Osteoblast (primary cell): ENCODE measurements at places on chromosomes 1 and 21. TPM values are rescaled to one million over a fixed set of nuclear protein-coding genes. Genes with fewer than 3 reads are reported as not detected.
A peak's percentile ranks its signal among the peaks of the same experiment; 100 is the strongest.

- no peak overlapping the region for H3K4me3 ChIP-seq
- H3K27me3 ChIP-seq, result no peaks in the 10 kb centered on the region
- no peak for DNase-seq
- no peaks in the 10 kb centered on the region for H3K4me1 ChIP-seq
- no peaks in the 10 kb centered on the region for H3K36me3 ChIP-seq
Observed at GRCh38 chr1:106232128-106232527, 824.3 kb upstream of the PRMT6 start.

GRCh38 chr1:200448034-200448762, 38.4 kb upstream of the ZNF281 start:
- H3K27ac ChIP-seq, result no peak overlapping the region
- H3K4me1 ChIP-seq, result peaks cover 5% of the 10 kb centered on the region
- H3K27me3 ChIP-seq, result no peaks in the 10 kb centered on the region
- H3K36me3 ChIP-seq, result no peaks in the 10 kb centered on the region
- no peak for DNase-seq
- H3K4me3 ChIP-seq, result no peak overlapping the region

DNA sequence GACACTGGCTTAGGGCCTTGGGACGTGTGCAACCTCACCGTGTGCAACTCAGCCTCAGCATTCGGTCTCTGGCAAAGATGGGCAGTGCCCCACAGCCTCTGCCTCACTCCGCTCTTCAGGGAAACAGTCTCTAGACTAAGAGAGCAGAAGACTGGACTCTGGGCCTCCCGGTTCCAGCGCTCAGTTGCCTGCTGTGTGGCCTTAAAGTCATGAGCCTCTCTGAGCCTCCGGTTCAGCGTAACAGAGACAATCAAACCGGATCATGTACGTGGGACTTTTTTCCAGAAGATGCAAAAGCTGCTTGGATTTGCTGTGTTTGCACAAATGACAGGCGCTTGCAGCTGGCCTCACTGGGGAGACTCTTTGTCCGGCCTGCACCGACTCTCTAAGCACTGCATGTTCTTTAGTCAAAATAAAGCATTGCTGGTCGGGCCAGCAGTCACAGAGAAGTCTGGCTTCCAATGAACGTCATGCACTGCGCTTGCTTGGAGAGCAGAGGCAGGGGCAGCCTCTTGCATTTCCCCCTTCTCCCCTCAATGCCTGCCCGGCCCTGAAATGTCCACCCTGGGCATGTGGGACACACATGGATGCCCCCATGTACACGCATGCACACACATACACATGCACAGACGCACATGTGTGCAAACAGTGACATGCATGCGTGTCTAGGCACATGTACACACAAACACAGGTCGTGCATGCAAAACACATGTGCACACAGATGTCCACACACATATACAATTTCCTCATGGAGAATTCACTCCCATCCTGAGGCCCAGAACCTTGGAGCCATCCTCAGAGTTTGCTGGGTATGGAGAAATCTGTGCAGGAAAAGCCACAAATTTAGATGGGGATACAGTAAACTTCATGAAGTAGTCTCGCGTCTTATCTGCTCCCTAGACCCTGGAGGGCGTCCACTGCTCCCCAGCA, 152.4 kb downstream of the PRDM16 start:
- peaks cover 7% of the 10 kb centered on the region for H3K27me3 ChIP-seq
- DNase-seq, result no peak
- no peak overlapping the region for H3K4me3 ChIP-seq
- H3K36me3 ChIP-seq, result no peaks in the 10 kb centered on the region
- no peak overlapping the region for H3K27ac ChIP-seq

DNA sequence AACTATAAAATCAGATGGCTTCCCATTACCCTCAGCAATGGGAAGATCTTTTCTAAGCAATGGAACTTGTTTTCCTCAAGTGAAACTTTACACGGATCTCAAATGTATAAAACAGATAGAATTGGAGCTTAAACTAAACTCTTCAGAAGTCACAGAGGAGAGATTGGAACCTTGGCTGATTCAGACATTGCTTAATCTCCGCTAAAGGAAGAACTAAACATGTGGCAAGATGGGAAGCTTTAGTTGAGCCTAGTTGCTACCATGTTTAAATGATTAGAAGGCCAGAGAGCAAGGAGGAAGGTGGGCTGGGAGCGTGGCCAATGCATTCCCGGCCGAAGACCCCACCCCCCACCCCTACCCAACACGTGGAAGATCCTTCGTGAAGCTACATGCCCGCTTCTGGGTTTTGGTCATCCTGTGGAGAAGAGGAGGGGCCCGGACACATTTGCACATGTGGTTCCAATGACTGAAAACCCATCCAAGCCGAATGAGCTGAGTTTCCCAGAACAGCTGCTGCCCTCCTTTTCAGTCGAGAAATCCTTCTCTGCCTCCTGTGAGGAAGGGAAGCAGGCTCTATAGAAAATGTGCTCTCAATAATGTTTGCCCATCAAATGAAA, 164.3 kb downstream of the MIS18A start:
- no peaks in the 10 kb centered on the region for H3K4me1 ChIP-seq
- DNase-seq, result no peak
- no peak overlapping the region for H3K4me3 ChIP-seq
- H3K27ac ChIP-seq, result no peak overlapping the region

GRCh38 chr1:12600335-12600734, 17.7 kb downstream of the DHRS3 start:
- H3K27me3 ChIP-seq, result no peaks in the 10 kb centered on the region
- peaks cover 4% of the 10 kb centered on the region for H3K36me3 ChIP-seq
- peaks cover 60% of the 10 kb centered on the region for H3K4me1 ChIP-seq
- H3K27ac ChIP-seq, result no peak overlapping the region

DNA sequence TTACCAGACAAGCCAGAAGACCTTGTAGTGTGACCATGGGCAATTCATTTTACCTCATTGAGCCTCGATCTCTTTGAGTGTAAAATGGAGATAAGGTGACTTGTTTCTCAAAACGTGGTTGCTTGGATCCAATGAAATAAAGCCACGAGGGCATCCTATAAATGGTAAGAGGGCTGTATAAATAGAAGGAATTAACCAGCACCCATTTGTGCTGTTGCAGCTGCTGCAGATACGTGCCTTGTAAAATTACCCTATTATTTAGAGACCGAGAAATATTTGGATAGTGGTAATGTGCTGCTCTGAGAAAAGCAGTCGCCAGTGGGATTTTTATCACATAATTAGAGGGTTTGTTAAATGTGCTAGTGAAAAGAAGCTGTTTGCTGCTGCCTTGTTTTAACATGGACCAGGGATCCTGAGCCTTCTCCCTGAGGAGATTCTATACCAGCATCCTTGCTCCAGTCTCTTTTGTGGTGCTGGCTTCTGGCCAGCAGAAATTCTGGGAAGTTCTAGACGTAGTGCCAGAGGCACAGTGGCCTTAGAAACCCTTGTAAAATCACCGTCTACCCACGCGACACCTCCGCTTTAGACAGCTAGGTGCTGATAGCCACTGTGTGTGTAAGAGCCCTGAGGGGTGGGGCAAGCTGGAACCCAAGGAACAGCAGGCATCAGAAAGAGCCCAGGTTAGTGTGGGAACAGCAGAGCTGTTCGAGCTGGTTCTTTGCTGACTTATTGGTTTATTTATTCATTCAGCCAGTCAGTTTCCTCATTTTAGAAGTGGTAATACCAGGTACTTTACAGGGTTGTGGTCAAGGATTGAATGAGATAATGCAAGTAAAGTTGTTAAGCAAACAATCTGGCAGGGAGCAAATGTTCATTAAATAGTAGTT, 137.5 kb downstream of the NOS1AP start:
- no peak overlapping the region for H3K4me3 ChIP-seq
- H3K36me3 ChIP-seq, result no peaks in the 10 kb centered on the region
- H3K27ac ChIP-seq, result no peak overlapping the region
- H3K27me3 ChIP-seq, result peaks cover 7% of the 10 kb centered on the region

- no peak overlapping the region for H3K27ac ChIP-seq
- DNase-seq, result no peak
- H3K4me3 ChIP-seq, result no peak overlapping the region
- peaks cover 6% of the 10 kb centered on the region for H3K4me1 ChIP-seq
- H3K36me3 ChIP-seq, result peaks cover 40% of the 10 kb centered on the region
- no peaks in the 10 kb centered on the region for H3K27me3 ChIP-seq
Observed at GRCh38 chr1:225559902-225560301, 93.0 kb downstream of the ENAH start.

DNA sequence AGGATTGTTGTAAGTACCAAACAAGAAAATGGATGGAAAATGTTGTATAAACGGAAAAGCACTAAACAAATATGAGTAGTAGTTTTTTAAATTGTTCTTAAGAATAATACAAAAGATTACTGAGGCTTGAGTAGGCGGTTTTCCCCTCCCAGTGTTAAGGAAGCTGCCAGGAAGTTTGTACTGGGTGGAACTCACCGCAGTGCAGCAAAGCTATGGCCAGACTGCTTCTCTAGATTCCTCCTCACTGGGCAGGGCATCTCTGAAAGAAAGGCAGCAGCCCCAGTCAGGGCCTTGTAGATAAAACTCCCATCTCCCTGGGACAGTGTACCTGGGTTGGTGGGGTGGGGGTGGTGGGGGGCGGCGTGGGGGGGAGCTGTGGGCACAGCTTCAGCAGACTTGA, 58.7 kb downstream of the XCL2 start:
- H3K27me3 ChIP-seq, result no peaks in the 10 kb centered on the region
- no peak for DNase-seq
- no peak overlapping the region for H3K4me3 ChIP-seq
- H3K27ac ChIP-seq, result no peak overlapping the region
- H3K4me1 ChIP-seq, result peaks cover 26% of the 10 kb centered on the region

- peak overlapping the region; percentile 69 for H3K27ac ChIP-seq
- H3K4me1 ChIP-seq, result peaks cover 10% of the 10 kb centered on the region
- peak overlapping the region; percentile 10 for H3K4me3 ChIP-seq
- H3K27me3 ChIP-seq, result no peaks in the 10 kb centered on the region
- H3K36me3 ChIP-seq, result no peaks in the 10 kb centered on the region
Observed at GRCh38 chr1:13593511-13594131, 10.0 kb downstream of the PDPN start.

DNA sequence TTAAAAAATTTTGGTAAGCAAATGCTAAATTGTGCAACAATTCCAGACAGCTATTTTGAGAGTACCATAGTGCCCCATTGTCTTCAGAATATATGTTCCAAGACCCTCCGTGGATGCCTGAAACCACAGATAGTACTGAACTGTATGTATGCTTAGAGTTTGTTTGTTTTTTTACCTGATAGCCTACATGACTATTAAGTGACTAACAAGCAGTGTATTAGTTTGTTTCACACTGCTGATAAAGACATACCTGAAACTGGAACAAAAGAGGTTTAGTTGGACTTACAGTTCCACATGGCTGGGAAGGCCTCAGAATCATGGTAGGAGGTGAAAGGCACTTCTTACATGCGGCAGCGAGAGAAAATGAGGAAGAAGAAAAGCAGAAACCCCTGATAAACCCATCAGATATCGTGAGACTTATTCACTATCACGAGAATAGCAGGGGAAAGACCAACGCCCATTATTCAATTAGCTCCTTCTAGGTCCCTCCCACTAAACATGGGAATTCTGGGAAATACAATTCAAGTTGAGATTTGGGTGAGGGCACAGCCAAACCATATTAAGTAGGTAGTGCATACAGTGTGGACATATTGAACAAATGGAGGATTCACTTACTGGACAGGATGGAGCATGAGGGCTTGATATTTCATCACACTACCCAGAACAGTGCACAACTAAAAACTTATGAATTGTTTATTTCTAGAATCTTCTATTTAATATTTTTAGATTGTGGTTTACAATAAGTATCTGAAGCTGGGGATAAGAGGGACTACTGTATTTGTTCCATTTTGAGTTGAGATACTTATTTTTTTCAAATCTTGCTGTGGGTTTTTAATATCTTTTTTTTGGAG, 78.5 kb downstream of the LHX9 start:
- no peak overlapping the region for H3K4me3 ChIP-seq
- no peaks in the 10 kb centered on the region for H3K27me3 ChIP-seq
- no peak overlapping the region for H3K27ac ChIP-seq
- no peaks in the 10 kb centered on the region for H3K4me1 ChIP-seq

DNA sequence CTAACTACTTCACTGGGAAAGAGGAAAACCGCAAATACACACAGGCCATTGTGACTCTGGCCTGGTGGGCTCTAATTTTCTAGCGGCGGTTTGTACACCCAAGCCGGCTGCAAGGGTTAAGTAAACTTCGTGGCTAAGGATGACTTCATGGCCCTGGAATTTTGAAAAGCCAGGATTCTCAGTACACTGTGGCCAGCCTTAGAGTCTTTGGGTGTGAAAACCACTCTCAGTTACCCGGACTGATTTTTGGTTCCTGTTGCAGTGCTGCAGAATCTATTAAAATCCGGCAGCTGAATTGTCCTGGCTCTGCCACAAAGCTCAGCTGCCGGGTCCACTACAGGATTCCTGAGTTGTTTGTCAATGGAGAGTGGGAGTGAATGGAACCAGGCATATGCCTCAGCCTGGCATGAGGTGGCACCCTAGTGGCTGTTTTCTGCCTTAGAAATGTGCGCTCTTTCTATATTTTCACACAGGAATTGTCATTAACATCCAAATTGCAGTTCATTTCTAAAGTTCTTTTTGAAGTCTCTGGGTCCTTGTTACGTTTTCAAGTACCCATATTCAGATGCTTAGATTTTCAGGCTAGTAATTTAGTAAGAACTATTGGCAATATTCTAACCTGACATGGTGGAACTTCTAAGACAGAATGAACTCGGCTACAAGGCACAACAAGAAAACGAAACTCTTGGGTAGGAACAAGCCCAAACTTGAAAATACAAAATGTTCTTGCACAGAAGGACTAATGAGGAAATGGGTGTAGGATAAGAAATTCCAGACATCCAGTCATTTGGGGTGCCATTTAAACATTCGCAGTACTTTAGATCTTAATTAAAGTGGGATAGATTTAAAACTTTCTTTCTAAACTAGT, 255.9 kb downstream of the NFIA start:
- H3K27ac ChIP-seq, result peak overlapping the region; percentile 78
- peak; percentile 89 for DNase-seq
- H3K4me3 ChIP-seq, result peak overlapping the region; percentile 69

- DNase-seq, result peak; percentile 93
- H3K27me3 ChIP-seq, result no peaks in the 10 kb centered on the region
- H3K4me1 ChIP-seq, result no peaks in the 10 kb centered on the region
- no peak overlapping the region for H3K27ac ChIP-seq
Observed at GRCh38 chr1:154344977-154345837, 19.9 kb downstream of the ATP8B2 start.

GRCh38 chr1:61636814-61637213, 88.1 kb downstream of the TM2D1 start:
- no peaks in the 10 kb centered on the region for H3K36me3 ChIP-seq
- no peaks in the 10 kb centered on the region for H3K4me1 ChIP-seq
- no peak overlapping the region for H3K27ac ChIP-seq
- H3K27me3 ChIP-seq, result no peaks in the 10 kb centered on the region
- no peak for DNase-seq
- H3K4me3 ChIP-seq, result no peak overlapping the region

DNA sequence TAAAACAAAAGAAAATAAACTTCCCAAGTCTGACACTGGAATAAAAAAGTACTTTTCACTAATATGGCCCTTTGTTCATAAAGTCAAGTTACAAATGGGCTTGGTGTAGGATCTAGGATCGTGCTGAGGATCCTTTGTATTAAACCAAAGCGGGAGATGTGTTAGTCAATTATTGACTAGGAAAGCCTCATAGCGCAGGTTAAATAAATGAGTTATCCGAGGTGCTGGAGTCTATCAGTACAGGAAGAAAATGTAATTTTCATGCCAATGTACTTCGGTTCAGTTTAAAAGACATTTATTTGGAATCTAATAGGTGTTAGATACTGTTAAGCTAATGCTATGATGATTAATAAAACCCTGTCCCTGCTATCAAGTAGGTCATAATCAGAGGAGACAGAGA, 101.8 kb downstream of the TNR start:
- DNase-seq, result no peak
- no peaks in the 10 kb centered on the region for H3K4me1 ChIP-seq
- H3K4me3 ChIP-seq, result no peak overlapping the region
- no peaks in the 10 kb centered on the region for H3K27me3 ChIP-seq

Gene KRTAP10-12
- total RNA-seq, result not detected in 2 replicates

Gene PROK1
- total RNA-seq, result not detected in 2 replicates

Gene TNFRSF1B
- 11.2 and 12.7 TPM in 2 replicates for total RNA-seq

Gene CATSPERE
- 1.4 and 1.8 TPM in 2 replicates for total RNA-seq

Gene ENSA
- 63.1 and 66.6 TPM in 2 replicates for total RNA-seq

Gene IL22RA1
- under 0.01 TPM in 2 replicates for total RNA-seq
